Endothelial cell of umbilical vein (primary cell): ENCODE measurements at places on chromosomes 2 and 18. TPM values are rescaled to one million over a fixed set of nuclear protein-coding genes. Genes with fewer than 3 reads are reported as not detected.

Gene TTC31
- 20.1 and 21.8 TPM in 2 replicates for total RNA-seq

Gene HS1BP3
- 27.8 and 33.1 TPM in 2 replicates for total RNA-seq

Gene CD8A
- total RNA-seq = not detected in 2 replicates

Gene DGUOK
- total RNA-seq = 51.8 and 58.8 TPM in 2 replicates

Gene SNTG2
- total RNA-seq = not detected in 2 replicates

Gene PUS10
- total RNA-seq = 6.5 and 10.3 TPM in 2 replicates

Gene KIDINS220
- 41.3 and 43.6 TPM in 2 replicates for total RNA-seq

Gene BMPR2
- 113 and 115 TPM in 2 replicates for total RNA-seq

Gene ABCG5
- total RNA-seq = not detected in 2 replicates

Gene BCL11A
- total RNA-seq = 0.88 and 0.92 TPM in 2 replicates

Gene GNAL
- 0.65 and 0.73 TPM in 2 replicates for total RNA-seq

Gene CD28
- total RNA-seq = 0.15 TPM in 1 of 2 replicates, not detected in the other

Gene PTRHD1
- 35.6 and 41.1 TPM in 2 replicates for total RNA-seq

Gene ADGRF3
- 0.18 and 0.73 TPM in 2 replicates for total RNA-seq

Gene LAMA1
- not detected in 2 replicates for total RNA-seq

Gene C2orf80
- not detected in 2 replicates for total RNA-seq

Gene ASB18
- total RNA-seq = not detected in 2 replicates

Gene IFIH1
- 4.7 and 6.9 TPM in 2 replicates for total RNA-seq

Gene TMEM163
- 1.0 and 1.3 TPM in 2 replicates for total RNA-seq

Gene SULT1C4
- total RNA-seq = 28.2 and 29.3 TPM in 2 replicates

Gene STAT4
- total RNA-seq = 0.46 and 0.88 TPM in 2 replicates

Gene KIAA2012
- not detected in 2 replicates for total RNA-seq

Gene C2orf66
- total RNA-seq = 0.27 and 0.39 TPM in 2 replicates
